Stimulated activated CD4-positive, alpha-beta T cell treated with anti-CD3 and anti-CD28 coated beads, Interleukin-1b, Interleukin-23, amount 100 ng/mL, for 1 hour (primary cell): ENCODE measurements at places on chromosomes 1 and 21.

GRCh38 chr1:86472767-86473166, 4.0 kb downstream of the CLCA1 start:
- DNase-seq = no peak

DNA sequence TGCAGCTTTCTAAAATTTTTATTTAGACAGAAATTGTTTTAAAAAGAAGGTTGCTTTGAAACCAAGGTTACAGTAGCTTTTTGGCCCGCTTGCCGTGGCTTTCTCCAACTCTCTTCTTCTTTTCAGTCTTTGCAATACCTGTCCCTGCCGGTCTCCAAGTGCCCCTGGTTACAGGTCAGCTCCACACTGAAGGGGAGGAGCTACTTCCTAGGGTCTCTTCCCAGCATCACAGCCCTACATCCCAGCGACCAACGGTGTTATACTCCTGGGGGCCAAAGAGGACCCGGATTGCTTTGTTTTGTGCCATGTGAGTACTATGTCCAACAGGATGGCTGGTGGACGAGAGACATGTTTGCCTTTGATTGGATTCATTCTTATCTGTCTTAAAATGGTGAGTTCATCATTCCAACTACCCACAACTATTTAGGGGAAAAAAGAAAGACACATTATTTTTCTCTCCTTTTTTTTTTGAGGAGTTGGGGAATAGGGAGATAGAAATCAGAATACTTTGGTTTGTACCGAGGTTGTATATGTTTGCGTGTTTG, at the start of gene FNDC7:
Gene FNDC7 (plus strand): TSS at position 303 of the 545 bp plus-strand sequence. CDS start 26 bp downstream, at position 329.
- no peak for DNase-seq

GRCh38 chr21:34029743-34030528, 43.4 kb upstream of the MRPS6 start:
- no peak for DNase-seq

DNA sequence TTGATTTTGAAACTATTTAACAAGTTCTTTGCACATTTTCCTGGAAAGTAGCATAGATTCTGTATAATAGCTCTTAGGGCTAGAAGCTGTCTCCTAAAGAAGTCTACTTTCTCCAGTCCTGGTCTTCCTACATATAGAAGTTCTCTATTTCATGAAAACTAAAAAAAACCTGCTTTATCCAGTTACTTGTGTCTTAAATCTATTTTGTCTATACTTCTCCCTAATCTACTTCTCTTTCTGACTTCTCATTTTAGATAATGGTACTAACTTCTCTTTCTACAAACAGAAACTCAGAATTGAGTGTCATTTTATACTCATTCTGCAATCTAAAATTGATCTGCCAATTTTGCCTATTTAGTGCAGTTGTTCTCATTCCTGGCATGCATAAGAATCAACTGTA, 28.7 kb downstream of the PDE4B start:
- DNase-seq = no peak

GRCh38 chr1:25805863-25806225, 5.9 kb downstream of the SELENON start:
- DNase-seq = no peak

DNA sequence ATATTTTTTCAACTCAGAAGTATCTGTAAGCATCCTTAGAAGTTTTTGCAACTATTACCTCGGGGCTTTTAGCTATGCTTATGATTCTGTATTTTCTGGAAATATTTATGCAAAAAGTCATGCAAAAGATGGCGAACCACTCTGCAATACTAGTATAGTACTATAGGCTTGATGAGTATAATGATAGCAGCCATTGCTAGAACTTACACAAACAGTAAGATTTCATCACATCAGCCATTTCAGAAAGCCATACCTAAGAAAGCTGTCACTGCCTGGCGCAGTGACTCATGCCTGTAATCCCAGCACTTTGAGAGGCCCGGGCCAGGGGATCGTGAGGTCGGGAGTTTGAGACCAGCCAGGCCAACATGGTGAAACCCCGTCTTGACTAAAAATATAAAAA, 227.1 kb downstream of the LRRC7 start:
- no peak for DNase-seq

DNA sequence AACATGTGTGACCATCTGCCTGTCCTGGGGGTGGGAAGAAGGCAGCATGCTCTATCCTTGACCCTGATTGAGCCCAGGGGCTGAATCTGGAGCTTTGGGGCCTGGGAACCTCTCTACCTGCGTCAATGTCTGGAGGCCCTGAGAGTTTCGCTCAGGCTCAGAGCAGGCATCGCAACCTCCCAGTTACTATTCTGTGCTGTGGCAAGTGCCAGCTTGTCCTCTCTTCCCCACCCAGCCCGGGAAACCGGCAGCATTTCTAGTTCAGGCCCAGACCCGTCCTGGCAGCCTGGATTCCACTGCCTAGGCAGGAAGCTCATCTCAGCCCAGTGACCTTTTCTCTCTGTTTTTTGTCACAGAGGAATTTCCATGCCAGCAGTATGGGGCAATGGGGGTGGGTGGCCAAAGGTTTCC, 10.0 kb upstream of the IRF6 start:
- no peak for DNase-seq
